ENCODE measurements at places on chromosomes 1 and 21. TPM values are rescaled to one million over a fixed set of nuclear protein-coding genes. Genes with fewer than 3 reads are reported as not detected.

PLD5 gene
- 0.47 TPM for total RNA-seq

PCP4L1 gene
- total RNA-seq: 2.6 TPM

CD5L gene
- not detected for total RNA-seq

TMEM82 gene
- 18.6 TPM for total RNA-seq

SMIM1 gene
- 4.6 TPM for total RNA-seq

TAS1R1 gene
- total RNA-seq: not detected

GRCh38 chr1:979744-980072, 2.2 kb downstream of the PERM1 start:
- DNase-seq: no peak

DNA sequence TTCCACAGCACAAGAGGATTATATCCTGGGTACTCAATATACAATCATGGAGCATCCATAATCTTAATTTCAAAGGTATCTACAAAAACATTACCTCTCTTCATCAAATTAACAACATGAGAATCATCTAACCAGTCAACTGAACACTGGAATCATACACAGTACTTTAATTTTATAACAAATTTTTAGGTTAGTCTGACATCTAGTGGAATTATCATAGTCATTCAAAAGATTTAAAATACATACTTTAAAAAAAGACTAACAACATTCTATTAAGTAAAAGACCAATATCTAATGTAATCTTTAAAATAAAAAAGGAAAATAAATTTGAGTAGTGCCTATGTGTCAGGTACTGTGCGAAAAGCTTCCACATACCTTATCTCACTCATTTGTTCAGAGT, 16.8 kb upstream of the SH3GLB1 start:
- DNase-seq: no peak

DNA sequence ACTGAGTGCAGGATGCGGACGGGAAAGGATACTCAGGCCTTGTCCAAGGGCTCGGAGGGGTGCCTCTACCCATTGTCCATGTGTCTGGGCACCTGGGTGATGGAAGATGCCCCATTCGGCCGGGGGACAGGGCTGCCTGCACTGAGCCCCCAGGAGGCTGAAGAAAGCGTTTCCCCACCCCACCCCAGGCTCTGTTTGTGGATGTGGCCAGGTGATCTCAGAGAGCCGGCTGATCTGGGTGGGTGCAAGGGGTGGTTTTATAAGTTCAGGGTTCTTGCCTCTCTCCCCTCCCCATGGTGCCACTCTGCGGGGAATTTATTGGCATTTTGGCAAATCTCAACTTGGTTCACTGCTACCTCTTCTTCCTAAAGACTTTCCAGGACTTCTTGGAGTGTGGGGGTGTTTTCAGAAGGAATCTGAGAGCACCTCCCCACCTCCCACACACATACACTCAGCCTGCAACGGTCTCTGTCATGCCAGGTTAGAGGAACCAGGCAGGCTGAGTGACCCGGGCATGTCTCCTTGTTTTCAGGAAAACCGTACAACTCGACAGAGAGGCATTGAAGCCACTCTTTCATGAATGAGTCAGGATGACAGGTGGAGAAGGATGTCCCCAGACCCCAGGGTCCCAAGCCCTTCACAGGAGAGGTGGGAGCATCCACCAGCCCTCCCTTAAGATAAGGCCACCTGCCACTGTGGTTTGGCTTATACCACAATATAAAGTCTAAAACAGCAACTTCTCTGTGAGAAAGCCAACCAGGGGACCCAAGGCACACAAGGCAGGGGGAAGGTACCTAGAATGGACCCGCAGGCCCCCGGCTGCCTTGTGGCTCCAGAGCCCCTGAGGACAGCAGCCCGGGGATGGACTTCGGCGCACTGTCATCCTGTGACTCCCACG, 174.9 kb downstream of the ETS2 start:
- DNase-seq: no peak

GRCh38 chr1:26696119-26696653, 371 bp downstream of the ARID1A start:
- peak; percentile 55 for DNase-seq

DNA sequence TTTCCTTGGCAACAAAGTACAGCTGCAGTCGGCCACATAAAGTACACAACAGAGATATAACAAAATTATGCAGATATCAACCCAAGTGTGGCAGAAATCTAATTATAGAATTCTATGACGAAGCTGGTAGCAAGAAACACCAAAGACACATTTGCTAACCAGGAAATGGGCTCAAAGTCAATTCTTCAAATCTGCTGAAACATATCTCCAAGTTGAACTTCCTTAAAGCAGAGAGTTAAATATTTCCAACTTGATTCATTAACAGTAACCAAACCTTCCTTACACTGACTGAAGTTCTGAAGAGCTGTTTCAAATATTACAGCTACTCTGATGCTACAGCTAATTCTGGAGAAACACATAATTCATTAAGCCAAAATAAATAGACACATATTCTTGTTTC, 67.6 kb upstream of the SDC3 start:
- no peak for DNase-seq

- no peak for DNase-seq
Measured at GRCh38 chr1:224804220-224804619, 125.3 kb upstream of the DNAH14 start.

DNA sequence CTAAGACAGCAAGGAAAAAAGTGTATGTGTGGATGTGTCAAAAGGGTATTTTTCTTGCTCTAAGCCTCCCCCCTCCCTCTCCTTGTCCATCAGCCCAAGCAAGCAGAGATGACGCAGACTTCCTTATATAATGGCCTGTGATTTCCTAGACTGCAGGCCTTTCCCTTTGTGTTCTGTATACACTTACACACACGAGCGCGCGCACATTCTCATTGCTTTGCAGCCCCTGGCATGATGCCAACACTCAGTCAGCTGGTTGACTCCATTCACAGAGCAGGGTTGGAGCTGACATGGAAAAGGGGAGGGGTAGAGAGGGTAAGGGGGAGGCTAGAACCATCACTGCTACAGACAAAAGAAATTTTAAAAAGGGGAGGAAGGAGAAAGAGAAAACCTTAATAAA, 41.8 kb downstream of the GATAD2B start:
- DNase-seq: peak; percentile 90

DNA sequence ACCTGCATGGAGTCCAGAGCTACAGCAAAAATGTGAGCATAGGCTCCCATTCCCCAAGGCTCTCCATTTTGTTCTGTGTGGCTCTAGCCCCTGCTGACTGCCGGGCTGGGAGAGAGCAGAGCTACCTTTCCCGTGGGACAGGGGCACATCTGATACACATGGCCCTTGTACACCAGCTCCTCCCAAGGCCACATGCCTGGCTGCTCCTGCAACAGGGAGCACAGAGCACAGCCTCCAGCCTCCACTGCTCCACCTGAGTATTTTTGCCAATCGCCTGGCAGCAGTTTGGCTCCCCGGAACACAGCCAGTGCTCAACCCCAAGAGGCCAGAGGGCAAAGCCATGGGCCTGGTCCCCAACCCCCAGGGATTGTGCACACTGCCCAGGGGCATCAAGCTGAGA, 146.5 kb downstream of the CHD1L start:
- DNase-seq: no peak

DNA sequence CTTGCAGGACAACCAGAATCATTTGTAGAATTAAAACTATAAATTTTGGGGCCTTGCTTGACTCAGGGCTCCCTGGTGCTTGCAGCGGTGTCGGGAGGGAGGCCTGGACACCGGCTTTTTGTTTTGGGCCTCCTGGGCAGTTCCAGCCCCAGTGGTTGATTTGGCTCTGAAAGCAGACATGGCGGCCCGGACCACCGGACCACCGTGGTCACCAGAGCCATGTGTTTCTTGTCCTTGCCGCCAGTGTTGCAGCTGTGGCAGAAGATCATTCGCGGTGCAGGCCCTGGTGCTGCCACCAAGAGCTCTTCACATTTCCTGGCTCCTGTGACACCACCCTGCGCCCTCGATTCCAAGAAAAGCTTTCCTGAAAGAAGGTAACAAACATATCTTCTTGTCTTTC, 484.8 kb downstream of the BRINP3 start:
- no peak for DNase-seq

GRCh38 chr1:94160811-94161210, 39.9 kb upstream of the ABCA4 start:
- DNase-seq: no peak

- DNase-seq: no peak
Measured at GRCh38 chr21:44975720-44976555, 36.1 kb downstream of the SLX9 start.

GRCh38 chr1:168732736-168733135, 3.7 kb upstream of the DPT start:
- no peak for DNase-seq

DNA sequence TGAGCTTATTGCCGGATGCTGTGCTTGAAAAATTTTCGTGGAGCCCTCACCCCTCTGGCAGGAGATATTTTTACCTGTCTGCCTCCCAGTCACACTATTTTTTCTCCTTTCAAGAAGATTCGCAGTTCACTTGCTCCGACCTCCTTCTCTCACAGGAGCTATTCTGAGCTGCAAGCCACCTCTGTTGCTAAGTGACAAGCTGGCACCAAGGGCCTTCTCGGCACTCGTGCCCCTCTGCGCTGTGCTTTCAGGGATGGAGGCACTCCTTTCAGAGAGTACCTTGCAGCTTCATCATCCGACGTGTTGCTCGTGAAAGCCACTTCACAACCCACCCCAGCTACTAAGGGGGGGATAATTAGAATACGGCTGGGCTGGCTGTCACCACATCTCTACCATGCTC, 11.6 kb downstream of the SLC6A17 start:
- no peak for DNase-seq

DNA sequence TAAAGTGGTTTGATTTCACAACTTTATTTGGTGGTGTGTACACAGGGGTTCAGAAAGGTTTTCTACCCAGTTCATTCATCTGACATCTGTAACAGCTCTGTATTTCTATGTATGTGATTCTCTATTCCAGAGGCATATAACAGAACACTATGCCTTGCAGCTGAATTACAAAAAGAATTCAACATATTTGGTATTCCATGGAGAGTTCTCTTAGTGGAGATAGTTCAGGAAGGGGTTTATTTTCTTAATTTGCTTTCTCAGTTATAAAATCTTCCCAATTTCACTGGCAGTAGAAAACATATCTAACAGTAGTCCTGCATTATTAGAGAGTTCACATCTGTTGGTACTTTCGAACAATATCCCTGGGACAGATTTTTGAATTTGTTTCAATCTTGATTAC, 207.9 kb upstream of the LYPLAL1 start:
- no peak for DNase-seq

- DNase-seq: no peak
Measured at GRCh38 chr1:50930193-50930592, 29.9 kb downstream of the FAF1 start.

Measured in left colon (tissue), 2 donors.